ENCODE measurements at places on chromosomes 2 and 18.
A peak's percentile ranks its signal among the peaks of the same experiment; 100 is the strongest.

DNA sequence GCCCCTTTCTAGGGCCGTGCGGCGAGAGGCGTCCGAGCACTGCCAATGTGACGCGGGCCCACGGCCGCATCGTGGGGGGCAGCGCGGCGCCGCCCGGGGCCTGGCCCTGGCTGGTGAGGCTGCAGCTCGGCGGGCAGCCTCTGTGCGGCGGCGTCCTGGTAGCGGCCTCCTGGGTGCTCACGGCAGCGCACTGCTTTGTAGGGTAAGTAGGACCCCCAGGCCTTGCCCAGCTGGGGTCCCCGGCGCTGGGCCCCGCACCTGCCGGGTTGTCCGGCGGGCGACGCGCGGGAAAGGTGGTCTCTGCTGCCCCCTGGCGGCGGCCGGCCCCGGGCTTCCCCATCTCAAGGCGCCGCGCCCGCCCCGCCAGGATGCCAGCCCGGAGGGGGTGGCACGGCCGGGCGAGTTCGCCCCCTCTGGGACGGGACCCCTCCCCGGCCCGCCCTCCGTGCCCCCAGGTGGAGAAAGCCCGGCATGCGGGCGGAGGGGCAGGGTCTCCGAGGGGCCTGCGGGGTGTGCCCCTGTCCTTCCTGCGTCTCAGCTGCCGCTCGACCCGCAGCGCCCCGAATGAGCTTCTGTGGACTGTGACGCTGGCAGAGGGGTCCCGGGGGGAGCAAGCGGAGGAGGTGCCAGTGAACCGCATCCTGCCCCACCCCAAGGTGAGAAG, 1.9 kb downstream of the PRSS56 start:
- DNase-seq = peak; percentile 36

DNA sequence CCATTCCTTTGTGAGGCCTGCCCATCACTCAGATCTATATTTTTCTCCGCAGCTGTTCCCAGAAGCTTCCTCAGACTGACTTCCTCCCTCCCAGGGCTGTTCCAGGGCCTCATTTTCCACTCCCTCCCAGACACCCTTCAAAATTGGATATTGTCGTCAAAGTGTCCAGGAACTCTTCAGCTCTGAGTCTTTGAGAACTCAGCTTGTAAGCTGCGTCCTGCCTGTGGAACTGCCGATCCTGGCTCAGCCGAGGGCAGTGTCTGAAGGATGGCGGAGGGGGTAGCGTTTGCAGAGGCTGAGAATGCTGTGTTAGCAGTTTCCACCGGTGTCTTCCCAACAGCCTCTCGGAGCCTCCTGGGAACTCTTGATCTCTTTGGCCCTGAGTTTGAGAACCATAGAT, 27.1 kb downstream of the NCK2 start:
- no peak for DNase-seq

- DNase-seq = no peak
Observed at GRCh38 chr18:28039691-28040090, 137.2 kb downstream of the CDH2 start.

GRCh38 chr2:23209059-23209458, 175.9 kb upstream of the KLHL29 start:
- no peak for DNase-seq

GRCh38 chr2:206798000-206798399, 32.6 kb downstream of the FASTKD2 start:
- DNase-seq = no peak

- DNase-seq = no peak
Observed at GRCh38 chr2:47033102-47033880, 117.7 kb upstream of the MCFD2 start.

All from central memory CD4-positive, alpha-beta T cell (primary cell).